Mesenteric fat pad (tissue), 1 donor: ENCODE measurements at places on chromosomes 2 and 18. TPM values are rescaled to one million over a fixed set of nuclear protein-coding genes. Genes with fewer than 3 reads are reported as not detected.

GRCh38 chr2:128310761-128311160 is 7.9 kb downstream of the HS6ST1 start:
- DNase-seq = peak; percentile 78

DNA sequence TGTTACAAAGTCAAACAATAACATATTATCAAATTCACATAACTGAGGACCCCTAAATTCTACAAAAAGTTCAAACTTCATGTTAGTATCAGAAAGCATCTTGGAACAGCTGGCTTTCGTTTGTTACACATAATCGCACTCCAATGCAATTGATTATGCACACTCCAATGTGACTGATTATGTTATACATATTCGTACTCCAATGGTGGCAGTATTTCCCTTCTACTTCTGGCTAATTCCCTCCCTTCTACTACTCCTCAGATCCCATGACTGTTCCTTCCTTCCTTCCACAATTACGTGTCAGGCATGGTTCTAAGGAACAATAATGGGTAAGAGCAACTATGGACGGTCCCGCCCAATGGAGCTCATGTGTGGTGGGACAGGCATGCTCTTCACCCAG is 137.1 kb upstream of the CCDC150 start:
- no peak for DNase-seq

Gene OTOF
- total RNA-seq = 0.26 TPM

DNA sequence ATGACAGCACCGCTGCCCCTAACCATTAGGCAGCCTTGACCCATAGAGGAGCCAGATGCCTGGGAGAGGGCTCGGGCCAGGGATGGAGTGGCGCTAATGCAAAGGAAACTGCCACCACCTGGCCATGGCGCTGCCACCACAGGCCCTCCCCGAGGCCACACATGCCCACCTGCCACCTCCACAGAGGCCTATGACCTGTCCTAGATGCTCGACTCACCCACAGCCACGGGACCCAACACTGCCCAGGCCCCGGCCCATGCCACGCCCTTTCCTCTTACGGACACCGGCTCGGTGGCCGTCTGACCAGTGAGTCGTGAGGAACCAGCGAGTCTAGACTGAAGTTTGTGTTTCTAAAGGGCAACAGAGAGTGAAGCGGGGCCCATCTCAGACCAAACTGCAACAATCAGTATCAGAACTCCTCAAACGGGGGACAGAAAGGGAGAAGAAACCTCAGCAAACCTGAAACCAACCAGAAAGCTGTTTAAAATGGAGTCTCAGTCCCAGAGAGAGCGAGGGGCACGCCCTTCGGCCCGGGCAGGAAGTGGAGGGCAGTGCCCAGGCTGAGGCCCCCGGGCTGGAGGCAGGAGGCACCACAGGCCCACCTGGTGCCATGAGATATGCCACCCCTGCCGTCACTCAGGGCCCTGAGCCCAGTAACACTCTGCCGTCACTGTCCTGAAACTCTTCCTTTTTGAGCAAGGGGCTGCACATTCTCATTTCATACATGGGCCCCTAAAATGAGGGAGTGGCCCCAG is 711 bp downstream of the GPR17 start:
- DNase-seq = no peak

DNA sequence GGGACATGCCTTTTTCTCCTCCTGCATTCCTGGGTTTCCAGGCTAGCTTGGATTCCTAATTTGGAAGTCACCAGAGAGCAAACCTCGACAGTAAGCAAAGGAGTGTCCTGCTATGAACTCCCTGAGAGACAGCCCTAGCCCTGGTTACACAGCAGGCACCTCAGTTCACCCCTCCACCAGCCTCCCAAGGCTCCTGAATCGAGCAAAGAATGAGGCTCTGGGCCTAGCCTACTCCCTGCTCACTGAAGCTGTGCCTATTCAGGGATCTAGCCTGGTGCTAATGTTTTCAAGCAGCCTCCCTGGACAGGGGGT is 66.7 kb upstream of the RMDN2 start:
- DNase-seq = no peak

Gene INPP5D
- total RNA-seq = 28.8 TPM

Gene PROKR1
- 1.3 TPM for total RNA-seq

DNA sequence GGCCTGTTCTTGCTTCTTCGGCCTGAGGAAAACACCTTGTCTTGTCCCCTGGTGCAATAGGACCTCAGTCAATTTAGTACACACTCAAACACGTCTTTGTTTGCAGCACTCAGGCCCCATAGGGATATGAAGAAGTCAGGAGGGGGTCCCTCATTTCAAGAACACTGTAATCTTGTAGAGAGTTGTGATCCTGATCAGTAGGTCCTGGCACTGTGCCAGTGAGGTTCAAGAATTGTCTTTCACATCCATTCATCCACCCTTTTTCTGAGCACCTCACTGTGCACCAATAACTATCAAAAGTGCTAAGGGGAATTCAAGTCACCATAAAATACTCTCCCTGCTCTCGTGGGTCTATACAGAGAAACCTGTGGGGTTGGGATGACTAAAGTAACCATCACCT is 131.4 kb upstream of the LHCGR start:
- no peak for DNase-seq

DNA sequence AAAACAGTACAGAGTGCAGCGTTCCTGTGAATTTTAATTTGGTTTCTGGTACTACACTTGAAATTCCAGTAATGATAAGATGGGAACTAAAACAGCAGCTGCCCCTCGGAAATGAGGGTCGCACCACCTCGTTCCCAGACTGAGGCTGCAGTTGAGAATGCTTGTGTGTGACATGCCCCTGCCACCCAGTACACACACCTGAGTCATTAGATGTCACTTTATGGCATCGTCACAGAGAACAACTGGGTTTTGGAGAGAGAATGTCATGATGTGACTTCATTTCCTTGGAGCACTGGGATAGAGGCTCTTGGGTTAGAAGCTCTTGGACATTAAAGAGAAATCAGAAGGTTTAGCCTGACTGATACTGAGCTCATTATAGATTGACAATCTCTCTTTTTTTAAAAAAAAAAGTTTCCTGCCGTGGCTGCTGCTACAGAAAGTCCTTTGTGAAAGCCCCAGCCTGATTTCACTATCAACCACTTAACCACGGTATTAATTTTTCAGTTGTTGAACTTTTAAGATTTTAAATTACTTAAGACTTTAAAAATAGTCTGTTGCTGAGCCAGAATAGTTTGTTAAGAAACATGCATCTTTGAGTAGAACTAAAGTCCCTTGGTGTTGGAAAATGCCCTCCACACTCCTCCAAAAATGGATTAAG is 24.5 kb downstream of the BCL2L11 start:
- no peak for DNase-seq

DNA sequence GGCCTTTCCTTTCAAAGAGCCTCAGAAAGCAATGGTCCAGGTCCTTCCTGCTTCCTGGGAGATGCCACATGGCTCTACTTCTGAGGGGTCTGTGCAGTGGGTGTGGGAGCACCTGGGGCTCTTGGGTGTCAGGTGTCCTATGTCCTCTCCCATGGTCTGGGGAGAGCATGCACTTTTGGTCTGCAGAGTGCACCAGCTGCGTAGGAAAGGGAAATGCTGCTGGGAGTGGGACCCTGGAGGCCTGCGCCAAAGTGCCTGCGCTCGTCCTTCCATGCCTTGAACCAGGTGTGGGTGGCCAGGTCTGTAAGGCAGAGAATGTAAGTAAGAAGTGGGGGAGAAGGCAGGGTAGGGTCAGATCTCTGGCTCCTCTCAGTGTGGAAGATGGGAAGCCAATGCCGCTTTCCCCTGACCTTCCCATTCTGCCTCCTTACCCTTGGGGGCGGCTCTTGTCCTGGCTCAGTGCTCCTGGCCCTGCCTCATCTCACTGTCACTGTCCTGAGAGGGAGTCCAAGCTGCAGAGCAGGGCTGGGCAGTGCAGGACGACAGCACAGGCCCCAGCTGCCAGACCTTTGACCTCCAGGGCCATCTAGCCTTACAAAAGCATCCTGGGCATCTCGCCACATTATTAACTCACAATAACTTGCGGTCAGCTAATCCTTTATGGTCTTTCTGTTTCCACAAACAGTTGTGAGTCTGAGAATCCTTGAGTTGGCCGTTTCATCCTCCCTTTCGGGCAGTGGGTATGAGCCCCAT is 6.6 kb upstream of the PROM2 start:
- DNase-seq = peak; percentile 73
